ENCODE measurements at places on chromosomes 7 and 10.

GRCh38 chr7:50423860-50424259, 26.3 kb downstream of the FIGNL1 start:
- DNase-seq: no peak

DNA sequence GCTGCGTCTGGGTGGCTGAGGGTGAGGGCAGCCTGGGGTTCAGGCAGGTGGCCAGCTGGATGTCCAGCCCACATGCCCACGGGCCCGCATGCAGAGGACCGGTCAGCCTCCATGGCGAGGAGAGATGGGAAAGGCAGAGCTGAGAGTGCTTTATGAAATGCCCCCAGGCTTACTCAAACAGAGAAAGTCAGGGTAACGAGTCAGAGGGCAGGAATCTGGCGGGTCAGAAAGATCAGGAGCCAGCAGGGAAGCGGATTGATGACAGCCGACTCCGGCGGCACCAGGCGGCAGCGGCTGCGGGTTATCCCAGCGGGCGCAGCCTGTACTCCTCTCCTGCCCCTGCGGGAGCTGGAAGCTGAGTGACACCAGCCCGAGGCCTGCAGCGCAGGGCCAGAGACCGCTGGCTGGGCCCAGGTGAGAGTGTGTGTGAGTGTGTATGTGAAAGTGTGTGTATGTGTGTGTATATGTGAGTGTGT, 13.4 kb downstream of the SLC13A4 start:
- no peak for DNase-seq

DNA sequence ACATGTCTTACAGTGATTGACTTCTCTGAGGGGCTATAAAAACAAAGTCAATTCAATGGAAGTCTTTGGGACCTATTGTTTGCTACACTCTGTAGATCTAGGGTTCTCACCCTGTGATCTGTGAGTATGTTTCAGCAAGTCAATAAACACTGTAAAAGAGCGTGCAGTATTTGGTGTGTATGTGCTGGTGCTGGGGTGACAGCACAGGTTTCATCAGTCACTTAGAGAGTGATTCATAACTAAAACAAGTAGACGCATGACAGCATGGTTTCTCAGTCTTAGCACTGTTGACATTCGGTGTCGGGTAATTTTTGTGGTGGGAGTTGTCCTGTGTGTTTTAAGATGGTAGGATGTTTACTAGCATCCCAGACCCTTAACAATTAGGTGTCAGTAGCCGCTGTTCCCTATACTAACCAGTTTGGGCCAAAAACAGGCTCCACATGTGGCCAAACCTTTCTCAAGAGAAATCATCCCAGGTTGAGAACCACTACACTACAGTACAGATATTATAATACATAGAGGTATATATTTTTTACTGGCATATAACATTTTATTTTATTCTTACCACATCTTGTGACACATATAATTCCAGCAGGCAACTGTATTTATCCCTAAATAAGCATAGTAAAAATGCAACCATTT, 411.8 kb downstream of the ARL4A start:
- no peak for DNase-seq

DNA sequence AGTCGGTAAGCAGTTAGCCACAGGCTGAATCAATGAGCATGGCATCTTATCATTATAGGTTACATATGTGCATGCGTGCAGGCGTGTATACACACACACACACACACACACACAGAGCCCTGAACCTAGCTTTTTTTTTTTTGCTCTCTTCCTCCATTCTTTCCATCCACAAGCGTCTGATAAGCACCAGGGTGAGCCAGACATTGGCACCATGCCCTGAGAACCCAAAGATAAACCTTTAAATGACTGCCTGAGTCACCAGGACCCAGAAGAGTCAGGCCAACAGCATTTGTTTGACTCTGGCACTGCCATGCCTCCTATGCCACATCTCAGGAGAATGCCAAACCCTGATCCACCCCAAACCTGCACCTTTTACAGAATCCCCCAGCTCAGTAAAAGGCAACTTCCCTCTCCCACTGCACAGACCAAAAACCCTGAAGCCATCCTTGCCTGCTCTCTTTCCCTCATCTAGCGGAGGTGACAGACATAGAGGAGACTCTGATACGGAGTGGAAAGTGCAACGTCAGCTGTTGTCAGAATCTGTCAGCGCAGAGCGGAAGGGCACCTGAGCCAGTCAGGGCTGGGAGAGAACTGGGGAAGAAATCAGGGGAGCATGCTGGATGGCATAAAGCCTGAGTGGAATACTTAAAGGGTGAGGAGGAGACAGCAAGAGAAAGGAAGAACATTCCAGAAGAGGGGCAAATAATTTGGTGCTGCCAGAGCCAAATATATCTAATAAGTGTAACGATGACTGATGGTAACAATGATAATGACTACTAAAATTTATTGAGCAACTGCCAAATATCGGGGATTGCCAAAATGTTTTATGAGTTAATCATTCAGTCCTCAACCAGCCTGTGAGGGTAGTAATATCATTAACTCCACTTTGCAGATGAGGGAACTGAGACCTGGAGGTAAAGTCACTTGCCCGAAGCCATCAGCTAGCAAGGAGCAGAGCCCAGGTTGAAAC, 3.2 kb downstream of the PARP12 start:
- no peak for DNase-seq

GRCh38 chr7:123876557-123877256, 31.7 kb downstream of the HYAL4 start:
- DNase-seq: no peak

GRCh38 chr10:132409667-132410028, 12.6 kb downstream of the PWWP2B start:
- DNase-seq: no peak

- no peak for DNase-seq
Observed at GRCh38 chr10:60336901-60337630, 52.6 kb downstream of the ANK3 start.

- no peak for DNase-seq
Observed at GRCh38 chr7:5363729-5364128, 59.9 kb downstream of the TNRC18 start.

GRCh38 chr7:151924508-151924907, 31.7 kb upstream of the GALNTL5 start:
- DNase-seq: no peak

- DNase-seq: no peak
Observed at GRCh38 chr10:57972783-57973182, 294.9 kb downstream of the IPMK start.

GRCh38 chr7:458511-459245, 61.0 kb downstream of the PDGFA start:
- DNase-seq: no peak

Measured in iPS DF 6.9 (cell line).